ENCODE measurements at places on chromosomes 2 and 18.

- no peak for DNase-seq
- H3K4me3 ChIP-seq: no peak overlapping the region
- peaks cover 55% of the 10 kb centered on the region for H3K4me1 ChIP-seq
- no peaks in the 10 kb centered on the region for H3K27me3 ChIP-seq
Observed at GRCh38 chr2:239290618-239291474, 110.0 kb downstream of the HDAC4 start.

- no peak overlapping the region for H3K4me3 ChIP-seq
- no peaks in the 10 kb centered on the region for H3K4me1 ChIP-seq
- H3K27ac ChIP-seq: no peak overlapping the region
- H3K27me3 ChIP-seq: peaks cover 2% of the 10 kb centered on the region
- H3K36me3 ChIP-seq: no peaks in the 10 kb centered on the region
Observed at GRCh38 chr2:10894264-10894935, 17.3 kb upstream of the KCNF1 start.

- no peaks in the 10 kb centered on the region for H3K27me3 ChIP-seq
- DNase-seq: no peak
- H3K4me1 ChIP-seq: no peaks in the 10 kb centered on the region
Observed at GRCh38 chr2:75287624-75288316, 88.5 kb upstream of the TACR1 start.

GRCh38 chr2:231204581-231204980 is 6.2 kb downstream of the ARMC9 start:
- peaks cover 6% of the 10 kb centered on the region for H3K27me3 ChIP-seq
- H3K4me3 ChIP-seq: no peak overlapping the region
- H3K4me1 ChIP-seq: no peaks in the 10 kb centered on the region
- no peak overlapping the region for H3K27ac ChIP-seq
- no peak for DNase-seq

DNA sequence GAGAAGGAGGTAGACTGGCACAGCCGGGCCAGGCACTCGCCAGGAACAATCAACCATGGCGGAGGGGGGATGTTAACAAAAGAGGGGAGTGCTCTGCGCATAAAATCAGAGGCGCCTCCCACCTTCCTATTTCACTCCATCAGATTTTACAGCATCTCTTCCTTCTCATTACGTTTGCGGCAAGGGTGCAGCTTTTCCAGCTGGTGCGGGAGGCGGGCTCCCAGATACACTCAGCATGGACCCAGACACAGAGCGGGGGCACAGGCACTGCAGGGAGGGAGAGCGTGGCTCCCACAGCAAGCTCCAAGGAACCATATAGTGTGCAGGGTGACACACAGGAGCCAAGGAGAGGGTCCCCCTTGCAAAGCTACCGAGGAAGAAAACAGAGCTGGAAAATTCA is 176.3 kb downstream of the EIPR1 start:
- H3K4me3 ChIP-seq: no peak overlapping the region
- H3K27me3 ChIP-seq: no peaks in the 10 kb centered on the region

- H3K27me3 ChIP-seq: peaks cover 37% of the 10 kb centered on the region
- H3K4me1 ChIP-seq: no peaks in the 10 kb centered on the region
- no peak overlapping the region for H3K4me3 ChIP-seq
Observed at GRCh38 chr2:176165370-176166050, 8.4 kb downstream of the HOXD3 start.

DNA sequence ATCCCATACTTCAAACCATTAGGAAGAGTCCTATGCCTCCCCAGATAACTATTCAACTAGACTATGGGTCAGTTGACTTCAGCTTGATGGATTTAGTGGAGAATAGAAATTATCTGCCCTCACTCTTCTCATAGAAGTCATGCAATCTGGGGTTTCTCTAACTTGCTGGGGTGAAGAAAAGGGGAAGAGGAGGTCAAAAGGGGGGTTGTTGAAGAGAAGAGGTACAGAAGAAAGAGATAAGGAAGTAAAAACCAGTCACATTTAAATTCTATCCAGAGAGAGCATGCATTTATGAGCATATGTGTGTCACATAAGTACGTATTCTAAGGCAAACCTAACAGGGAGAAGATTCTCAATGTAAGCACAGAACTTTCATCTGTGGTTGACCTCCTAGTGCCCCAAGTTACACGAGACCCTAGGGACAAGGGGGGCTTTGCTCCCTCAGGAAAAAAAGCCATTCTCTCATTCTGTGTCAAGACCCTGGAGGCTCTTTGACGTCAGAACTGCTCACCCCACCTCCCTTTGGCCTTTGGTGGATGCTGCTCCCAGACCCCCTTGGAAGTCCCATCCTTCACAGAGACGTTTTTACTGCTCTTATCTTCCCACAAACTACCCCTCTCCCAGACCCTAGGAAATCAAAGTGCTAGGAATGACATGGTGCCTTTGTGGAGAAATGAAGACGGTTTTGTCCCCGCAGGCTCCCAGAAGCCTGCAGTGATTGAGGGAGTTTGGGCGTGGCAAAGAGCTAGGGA is 236.8 kb upstream of the TNP1 start:
- no peak overlapping the region for H3K27ac ChIP-seq
- H3K27me3 ChIP-seq: no peaks in the 10 kb centered on the region
- no peak for DNase-seq
- H3K4me1 ChIP-seq: no peaks in the 10 kb centered on the region

DNA sequence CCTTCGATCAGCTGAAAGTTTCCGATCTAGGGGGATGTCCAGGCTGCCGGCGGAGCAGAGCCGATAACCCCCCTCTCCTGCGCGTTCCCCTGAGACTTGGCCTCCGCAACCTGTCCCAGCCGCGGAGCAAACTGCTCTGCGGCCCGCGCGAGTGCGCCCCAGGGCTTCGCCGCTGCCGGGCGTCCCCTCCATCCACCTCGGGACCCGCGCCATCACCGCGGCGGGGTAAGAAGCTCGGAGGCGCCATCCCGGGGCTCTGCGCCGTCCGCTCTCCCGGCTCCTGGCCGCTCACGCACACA is 990 bp upstream of the GDF7 start:
- peak overlapping the region; percentile 11 for H3K4me3 ChIP-seq
- DNase-seq: no peak
- H3K27ac ChIP-seq: no peak overlapping the region
- H3K36me3 ChIP-seq: no peaks in the 10 kb centered on the region
- H3K4me1 ChIP-seq: peaks cover 39% of the 10 kb centered on the region

GRCh38 chr2:864501-865106 is 86.0 kb upstream of the SNTG2 start:
- peaks cover 7% of the 10 kb centered on the region for H3K27me3 ChIP-seq
- H3K4me1 ChIP-seq: no peaks in the 10 kb centered on the region
- H3K36me3 ChIP-seq: no peaks in the 10 kb centered on the region
- no peak overlapping the region for H3K4me3 ChIP-seq
- DNase-seq: no peak

DNA sequence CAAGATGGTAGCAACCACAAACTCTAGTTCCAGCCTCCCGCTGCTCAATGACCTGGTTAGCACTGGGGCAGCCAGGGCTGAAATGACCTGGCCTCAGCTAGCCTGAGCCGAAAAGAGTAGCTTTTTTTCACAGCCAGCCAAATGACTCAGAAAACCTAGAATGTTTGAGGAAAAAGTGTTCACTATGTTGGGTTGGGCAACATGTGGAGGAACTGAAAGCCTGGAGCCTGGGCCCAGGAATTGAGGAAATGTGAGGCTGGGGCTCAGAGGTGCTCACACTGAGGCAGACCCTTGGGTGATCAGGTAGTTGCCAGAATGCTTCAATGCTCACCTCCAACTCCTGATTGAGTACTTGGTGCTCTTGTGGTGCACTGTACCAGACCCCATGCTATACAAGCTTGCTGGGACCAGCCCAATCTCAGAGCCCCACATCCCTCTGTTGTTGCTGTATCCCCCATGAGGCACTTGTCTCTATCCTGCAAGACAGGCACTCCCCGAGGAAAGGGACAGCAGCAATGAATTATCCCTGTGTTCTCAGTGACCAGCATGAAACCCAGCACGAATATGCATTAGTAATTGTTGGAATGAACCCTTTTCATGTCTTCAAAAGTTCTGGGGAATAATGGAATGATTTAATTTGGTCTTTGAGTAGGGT is 116.2 kb downstream of the USP34 start:
- H3K4me3 ChIP-seq: no peak overlapping the region
- H3K27ac ChIP-seq: no peak overlapping the region
- DNase-seq: no peak
- no peaks in the 10 kb centered on the region for H3K4me1 ChIP-seq
- peaks cover 5% of the 10 kb centered on the region for H3K36me3 ChIP-seq
- H3K27me3 ChIP-seq: no peaks in the 10 kb centered on the region

GRCh38 chr18:77373730-77374445 is 124.2 kb downstream of the GALR1 start:
- no peak overlapping the region for H3K4me3 ChIP-seq
- no peaks in the 10 kb centered on the region for H3K4me1 ChIP-seq
- H3K27ac ChIP-seq: no peak overlapping the region
- H3K36me3 ChIP-seq: no peaks in the 10 kb centered on the region

DNA sequence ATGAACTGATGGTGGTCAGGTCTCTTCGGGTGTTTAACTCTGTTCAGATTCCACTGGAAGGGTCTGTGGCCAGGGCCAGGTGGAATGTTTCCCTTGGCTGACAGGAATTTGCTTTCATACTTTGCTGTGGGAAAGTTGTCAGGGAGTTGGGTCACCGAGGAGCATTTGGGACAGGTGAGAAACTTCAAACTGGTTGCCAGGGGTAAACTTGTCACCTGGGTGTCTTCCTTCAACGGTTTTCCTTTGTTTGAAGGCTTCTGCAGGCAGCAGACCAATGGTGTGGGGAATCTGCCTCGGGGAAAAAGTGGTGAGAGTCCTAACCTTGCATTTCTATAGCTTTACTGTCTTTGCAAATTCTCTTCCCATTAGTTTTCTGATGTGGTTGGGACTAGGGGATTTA is 92.2 kb downstream of the TGFA start:
- H3K36me3 ChIP-seq: peaks cover 3% of the 10 kb centered on the region
- no peaks in the 10 kb centered on the region for H3K27me3 ChIP-seq
- no peak overlapping the region for H3K27ac ChIP-seq
- DNase-seq: no peak

- no peaks in the 10 kb centered on the region for H3K4me1 ChIP-seq
- no peak for DNase-seq
- peaks cover 3% of the 10 kb centered on the region for H3K27me3 ChIP-seq
- no peak overlapping the region for H3K4me3 ChIP-seq
- H3K27ac ChIP-seq: no peak overlapping the region
Observed at GRCh38 chr2:237012004-237012403, 73.7 kb upstream of the COPS8 start.

- H3K27me3 ChIP-seq: no peaks in the 10 kb centered on the region
- no peak overlapping the region for H3K27ac ChIP-seq
- no peaks in the 10 kb centered on the region for H3K4me1 ChIP-seq
- DNase-seq: no peak
- no peak overlapping the region for H3K4me3 ChIP-seq
- no peaks in the 10 kb centered on the region for H3K36me3 ChIP-seq
Observed at GRCh38 chr18:62683935-62684334, 31.4 kb upstream of the PHLPP1 start.

DNA sequence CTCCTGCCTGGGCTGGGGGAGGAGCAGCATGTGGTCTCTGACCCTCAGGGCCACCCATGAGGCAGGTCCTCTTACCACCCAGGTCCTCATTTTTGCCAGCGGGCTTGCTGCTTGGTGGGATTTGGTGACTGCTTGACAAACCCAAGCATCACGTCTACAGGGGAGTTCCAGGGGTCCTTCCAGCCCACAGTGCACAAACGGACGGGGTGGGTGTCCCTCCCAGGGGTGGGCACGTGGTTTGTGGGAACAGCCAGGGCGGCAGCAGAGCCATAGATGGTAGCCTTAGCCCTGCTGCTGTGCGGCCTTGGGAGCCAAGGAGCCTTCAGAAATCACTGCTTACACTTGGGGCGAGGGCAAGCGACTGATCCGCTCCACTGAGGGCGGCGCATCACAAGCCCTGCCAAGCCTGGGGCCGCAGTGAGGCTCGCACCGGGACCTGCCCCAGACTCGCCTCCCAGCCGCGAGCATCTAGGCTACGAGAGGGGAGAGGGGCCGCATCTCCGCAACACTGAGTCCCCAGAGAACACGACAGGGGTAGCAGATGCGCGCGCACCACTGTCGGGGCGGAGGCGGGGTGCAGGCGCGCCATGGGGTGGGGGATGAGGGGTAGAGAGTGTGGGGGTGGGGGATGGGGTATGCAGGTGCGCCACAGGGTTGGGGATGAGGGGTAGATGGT is 36.9 kb downstream of the SNED1 start:
- H3K4me3 ChIP-seq: no peak overlapping the region
- no peaks in the 10 kb centered on the region for H3K27me3 ChIP-seq
- peak; percentile 51 for DNase-seq

- no peak for DNase-seq
- no peaks in the 10 kb centered on the region for H3K27me3 ChIP-seq
- H3K4me1 ChIP-seq: no peaks in the 10 kb centered on the region
- H3K36me3 ChIP-seq: peaks cover 7% of the 10 kb centered on the region
- H3K27ac ChIP-seq: no peak overlapping the region
Observed at GRCh38 chr2:201049455-201049854, 22.0 kb downstream of the HYCC2 start.

GRCh38 chr18:46343931-46344372 is 239.8 kb downstream of the HAUS1 start:
- peak; percentile 31 for DNase-seq
- H3K27me3 ChIP-seq: no peaks in the 10 kb centered on the region
- H3K4me3 ChIP-seq: no peak overlapping the region
- no peaks in the 10 kb centered on the region for H3K36me3 ChIP-seq
- H3K27ac ChIP-seq: no peak overlapping the region

DNA sequence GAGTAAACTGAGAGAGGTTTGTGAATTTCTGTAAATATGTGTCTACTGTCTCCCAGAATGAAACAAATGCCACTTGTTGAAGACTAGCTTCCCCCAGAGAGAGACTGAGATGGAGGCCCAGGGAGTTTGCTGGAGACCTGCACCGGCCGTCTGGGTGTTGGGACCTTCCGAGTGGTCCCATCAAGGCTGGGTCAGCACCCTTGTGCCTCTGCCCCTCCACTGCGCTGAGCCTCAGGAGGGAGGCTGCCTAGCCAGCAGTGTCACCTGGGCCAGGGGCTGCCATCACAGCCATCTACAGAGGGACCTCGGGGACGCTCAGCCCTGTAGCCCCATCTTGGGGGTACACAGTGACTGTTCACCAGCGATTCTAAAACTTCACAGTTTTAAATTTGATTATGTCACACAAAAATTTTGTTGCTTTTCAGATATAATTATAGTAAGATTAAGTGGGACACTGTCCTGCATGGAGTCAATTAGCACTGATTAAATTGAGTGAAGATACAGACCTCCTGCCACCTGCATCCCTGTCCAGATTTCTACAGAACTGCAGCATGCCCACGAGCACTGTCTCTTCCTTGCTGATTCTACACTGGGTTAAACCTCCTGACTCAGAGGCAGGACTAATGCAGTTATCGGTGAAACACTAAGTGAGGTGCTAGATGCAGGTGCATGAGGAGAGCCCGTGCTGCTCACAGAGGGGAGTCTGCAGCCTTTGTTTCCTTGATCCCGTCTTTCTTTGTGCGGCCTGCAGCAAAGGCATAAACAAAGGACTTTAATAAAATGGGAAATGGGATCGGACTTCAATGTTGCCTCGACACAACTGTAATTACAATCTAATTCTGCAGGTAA is 50.5 kb downstream of the TMEM18 start:
- H3K27me3 ChIP-seq: no peaks in the 10 kb centered on the region
- no peak for DNase-seq
- H3K27ac ChIP-seq: no peak overlapping the region
- no peak overlapping the region for H3K4me3 ChIP-seq

GRCh38 chr2:241620419-241620769 is 16.6 kb downstream of the THAP4 start:
- no peak overlapping the region for H3K4me3 ChIP-seq
- H3K27ac ChIP-seq: no peak overlapping the region
- H3K27me3 ChIP-seq: no peaks in the 10 kb centered on the region
- peaks cover 8% of the 10 kb centered on the region for H3K4me1 ChIP-seq
- DNase-seq: no peak
